ENCODE measurements at places on chromosomes 16 and 17. TPM values are rescaled to one million over a fixed set of nuclear protein-coding genes. Genes with fewer than 3 reads are reported as not detected.

ABCC12 gene
- total RNA-seq: not detected

PERCC1 gene
- total RNA-seq: not detected

SLC13A2 gene
- not detected for total RNA-seq

ZFP3 gene
- total RNA-seq: 2.8 TPM

EFCAB5 gene
- 0.27 TPM for total RNA-seq

DNA sequence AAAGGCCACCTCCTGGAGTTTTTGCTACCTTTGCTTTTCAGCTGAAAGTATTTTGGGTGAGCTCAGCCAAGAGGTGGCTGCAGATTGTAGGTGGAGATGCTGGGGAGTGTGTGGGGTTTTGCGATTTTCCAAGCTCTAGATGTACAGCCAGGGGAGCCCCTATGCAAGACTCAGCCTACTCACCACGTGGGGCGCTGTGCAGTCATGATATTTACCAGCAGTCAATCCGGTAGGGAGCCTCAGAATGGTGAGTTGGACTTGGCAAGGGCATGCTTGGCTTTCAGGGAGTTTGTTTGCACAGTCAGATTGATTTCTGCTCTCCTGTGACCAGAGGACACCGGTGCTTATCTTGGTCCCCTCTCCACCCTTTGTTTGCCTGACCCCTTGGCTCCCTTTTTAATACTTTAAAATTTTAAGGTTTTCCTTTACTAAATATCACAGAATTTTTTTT is 175.3 kb downstream of the UTP18 start:
- peak; percentile 71 for DNase-seq

DNA sequence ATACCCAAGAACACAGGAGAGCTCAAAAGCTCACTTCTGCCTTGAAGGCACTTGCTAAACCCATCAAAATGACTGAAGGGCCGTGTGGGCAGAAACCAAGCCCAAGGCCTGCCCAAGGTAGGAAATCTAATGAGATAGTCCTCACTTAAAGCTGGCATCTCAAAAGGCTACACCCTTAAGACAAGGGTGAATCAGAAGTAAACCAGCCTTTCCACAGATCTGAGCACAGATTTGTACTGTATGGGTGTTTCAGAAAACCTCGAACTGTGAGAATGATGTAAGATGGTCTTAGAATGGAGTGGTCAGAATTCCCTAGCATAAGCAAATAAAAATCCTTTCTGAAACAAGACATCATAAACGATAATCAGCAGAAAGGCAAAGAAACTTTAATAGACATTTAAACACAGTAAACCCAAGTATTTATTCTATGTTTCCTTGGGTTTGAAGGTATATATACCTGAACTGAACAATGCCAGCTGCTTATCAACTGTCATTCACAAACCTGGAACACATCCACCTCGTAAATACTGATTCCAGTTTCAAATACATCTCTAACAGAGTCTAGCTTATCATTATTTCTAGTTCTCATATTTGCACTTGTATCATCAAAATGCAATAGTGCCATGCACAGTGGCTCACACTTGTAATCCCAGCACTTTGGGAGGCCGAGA is 37.8 kb downstream of the GLG1 start:
- DNase-seq: no peak

- no peak for DNase-seq
These were observed 6.4 kb downstream of the ITGAL start for GRCh38 chr16:30478766-30479478.

GRCh38 chr16:88034770-88035169 is 83.5 kb downstream of the BANP start:
- DNase-seq: no peak

- DNase-seq: peak; percentile 76
These were observed 2.0 kb downstream of the ZNF319 start for GRCh38 chr16:57998486-57998885.

GRCh38 chr17:72575542-72576233 is 454.9 kb downstream of the SOX9 start:
- no peak for DNase-seq

GRCh38 chr17:78748048-78748729 is 33.9 kb downstream of the CYTH1 start:
- DNase-seq: peak; percentile 76

DNA sequence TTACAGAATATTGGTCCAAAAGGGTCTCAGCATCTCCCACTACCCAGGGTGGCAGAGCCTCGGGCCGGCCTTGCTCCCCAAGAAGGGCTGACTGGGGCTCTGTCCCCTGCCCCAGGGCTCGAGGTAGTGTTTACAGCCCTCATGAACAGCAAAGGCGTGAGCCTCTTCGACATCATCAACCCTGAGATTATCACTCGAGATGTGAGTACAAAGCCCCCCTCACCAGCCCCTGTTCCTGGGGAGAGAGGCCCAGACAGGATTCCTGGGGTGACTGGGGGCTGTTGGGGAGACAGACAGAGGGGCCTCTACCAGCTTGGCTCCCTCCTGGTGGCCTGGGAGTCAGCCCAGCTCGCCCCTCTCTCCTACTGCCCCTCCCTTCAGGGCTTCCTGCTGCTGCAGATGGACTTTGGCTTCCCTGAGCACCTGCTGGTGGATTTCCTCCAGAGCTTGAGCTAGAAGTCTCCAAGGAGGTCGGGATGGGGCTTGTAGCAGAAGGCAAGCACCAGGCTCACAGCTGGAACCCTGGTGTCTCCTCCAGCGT is 6.1 kb upstream of the NLRC5 start:
- DNase-seq: no peak

DNA sequence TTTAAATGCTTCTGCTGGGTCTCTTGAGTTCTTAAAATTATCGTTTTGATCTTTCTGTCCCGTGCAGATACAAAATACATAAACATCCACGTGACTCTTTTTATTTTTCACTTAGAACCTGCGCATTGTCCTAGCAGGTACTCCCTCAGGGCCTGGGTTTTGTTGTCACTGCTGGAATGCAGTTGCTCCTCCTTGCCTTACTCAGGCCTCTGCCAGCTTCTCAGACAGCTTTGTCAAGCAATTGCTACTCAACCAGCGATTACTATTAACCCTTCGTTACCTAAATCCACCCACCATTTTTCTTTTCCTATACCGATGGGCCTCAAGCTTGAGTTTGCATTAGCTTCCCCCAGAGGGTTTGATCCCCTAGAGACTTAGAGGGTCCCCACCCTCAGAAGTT is 405.9 kb upstream of the RBFOX1 start:
- DNase-seq: no peak

DNA sequence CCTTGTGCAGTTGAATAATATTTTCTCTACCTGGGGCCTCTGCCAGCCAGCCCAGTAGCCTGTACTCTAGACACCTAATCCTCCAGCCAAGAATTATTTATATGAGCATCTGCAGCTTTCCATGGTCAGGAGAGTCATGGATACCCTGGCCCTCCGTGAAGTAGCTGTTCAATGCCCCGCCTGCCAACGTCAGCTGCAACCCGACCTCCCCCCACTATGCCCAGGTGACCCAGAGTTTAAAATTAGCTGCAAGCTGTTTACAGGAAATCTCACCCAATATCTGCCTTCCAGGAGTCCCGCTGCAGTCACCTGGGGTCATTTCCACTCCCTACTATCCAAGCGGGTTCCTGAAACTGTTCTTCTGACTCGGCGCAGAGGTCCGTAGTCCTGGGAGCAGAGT is 12.3 kb downstream of the SDR42E2 start:
- DNase-seq: no peak

- DNase-seq: no peak
These were observed 102.8 kb downstream of the MAF start for GRCh38 chr16:79497606-79498350.

DNA sequence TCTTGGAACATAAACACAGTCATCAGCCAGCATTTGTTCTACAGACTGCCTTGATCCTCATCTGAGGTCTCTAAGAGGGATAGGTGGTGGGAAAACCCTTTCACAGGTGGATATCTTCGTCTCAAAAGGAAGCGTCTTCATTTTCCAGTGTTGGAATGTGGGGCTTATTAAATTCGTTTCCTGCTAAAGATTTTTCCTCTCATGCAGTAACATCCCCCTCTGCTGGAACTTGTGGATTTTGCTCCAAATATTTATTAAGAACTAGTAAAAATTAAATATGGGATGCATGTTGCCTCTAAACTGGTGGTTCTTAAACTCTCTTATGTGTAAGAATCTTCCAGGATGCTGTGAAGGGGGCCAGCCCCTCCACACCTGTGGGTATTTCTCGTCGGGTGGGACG is 20.1 kb upstream of the MLYCD start:
- DNase-seq: no peak

- no peak for DNase-seq
These were observed 109.8 kb upstream of the FAM20A start for GRCh38 chr17:68710976-68711375.

DNA sequence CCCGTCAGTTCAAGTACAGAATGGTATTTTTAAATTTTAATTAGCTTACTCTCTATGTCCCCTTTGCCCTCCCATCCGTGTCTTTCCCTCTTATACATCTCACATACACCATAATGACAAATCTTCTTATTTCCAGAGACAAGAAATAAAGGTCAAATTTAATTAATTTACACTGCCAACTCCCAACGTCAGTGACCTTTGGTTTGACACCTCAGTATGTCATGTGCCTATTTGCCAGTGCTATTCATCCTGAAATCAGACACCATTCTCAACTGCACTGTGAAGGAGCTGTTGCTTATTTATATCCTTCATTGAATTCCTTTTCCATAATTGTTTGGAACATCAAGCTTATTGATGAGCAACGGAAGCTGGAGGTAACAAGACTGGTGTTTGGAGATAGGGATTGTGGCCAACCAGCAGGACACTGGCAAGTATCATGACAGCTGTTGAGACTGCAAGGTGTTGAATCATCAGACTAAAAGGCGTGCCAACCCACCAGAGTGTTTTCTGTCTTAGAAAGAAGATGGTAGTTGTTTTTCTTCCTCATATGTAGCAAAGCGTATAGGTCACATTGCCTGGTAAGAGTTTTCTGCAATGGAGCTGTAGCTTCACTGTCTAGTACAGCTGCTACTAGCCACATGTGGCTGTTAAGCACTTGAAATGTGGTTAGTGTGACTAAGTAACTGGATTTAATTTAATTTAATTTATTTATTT is 12.5 kb downstream of the CALCOCO2 start:
- no peak for DNase-seq

DNA sequence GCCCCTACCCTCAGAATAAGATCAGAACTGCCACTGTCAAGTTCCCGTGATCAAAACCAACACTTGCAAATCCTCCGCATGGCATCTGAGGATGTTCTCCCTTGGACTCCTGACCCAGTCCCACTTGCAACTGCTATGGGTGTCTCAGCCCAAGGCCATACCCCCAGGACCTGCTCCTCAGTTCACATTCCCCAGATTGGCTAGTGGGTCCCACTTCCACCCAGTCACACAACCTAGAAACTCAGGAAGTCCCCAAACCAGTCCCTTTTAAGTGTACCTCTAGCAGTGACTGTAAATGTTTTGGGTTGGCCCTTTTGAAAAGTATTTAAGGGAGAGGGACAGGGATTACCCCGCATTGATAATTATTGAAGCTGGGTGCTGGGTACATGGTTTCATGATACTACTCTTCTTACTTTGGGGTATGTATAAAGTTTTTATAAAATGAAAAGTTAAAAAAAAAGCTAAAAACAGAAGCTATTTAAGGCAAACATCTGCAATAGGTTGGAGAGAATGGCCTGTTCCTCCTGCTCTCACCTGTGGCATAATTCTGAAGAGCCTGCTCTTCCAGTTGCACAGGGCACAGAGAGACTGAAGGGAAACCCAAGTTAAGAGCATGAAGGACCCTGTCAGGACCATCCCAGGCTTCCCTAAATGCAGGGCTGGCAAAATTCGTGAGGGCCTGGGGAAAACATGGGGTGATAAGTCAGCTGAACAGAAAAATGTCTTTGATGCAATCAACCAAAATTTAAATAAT is 42.5 kb downstream of the ERN1 start:
- DNase-seq: no peak

DNA sequence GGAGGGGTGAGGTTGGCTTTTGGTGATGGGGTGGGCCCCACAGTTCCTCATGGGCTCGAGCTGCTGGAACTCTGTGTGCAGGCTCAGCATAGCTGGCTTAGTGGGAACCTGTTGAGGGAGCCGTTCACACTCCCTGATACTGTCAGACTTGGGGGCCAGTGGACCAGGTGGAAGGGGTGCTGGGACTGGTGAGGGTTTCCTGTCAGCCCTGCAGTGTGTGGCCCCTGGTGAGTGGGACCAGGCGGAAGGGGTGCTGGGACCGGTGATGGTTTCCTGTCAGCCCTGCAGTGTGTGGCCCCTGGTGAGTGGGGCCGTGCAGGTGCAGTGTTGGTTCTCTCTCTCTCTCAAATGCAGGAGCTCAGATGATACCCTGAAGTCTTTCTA is 45.1 kb upstream of the ZNF750 start:
- peak; percentile 55 for DNase-seq

DNA sequence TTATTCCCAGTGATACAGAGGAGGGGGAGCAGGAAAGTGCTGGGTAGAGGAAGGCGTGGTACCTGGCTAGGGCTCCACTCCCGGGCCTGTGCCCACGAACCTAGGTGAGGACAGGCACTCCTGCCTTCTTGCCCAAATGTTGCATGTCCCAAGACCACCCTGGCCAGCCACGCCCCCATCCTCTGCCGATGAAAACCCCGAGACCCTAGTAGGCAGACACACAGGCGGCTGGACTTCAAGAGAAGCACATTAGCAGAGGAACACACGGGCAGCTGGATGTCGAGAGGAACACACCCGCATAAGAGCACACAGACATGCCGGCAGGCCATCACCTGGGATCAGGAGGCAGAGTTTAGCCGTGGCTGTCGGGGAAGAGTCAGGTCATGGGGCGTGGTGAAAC is 1386.5 kb upstream of the GOT2 start:
- no peak for DNase-seq

GRCh38 chr17:35906191-35906925 is 24.2 kb downstream of the RDM1 start:
- DNase-seq: no peak

GRCh38 chr17:50192144-50192617 is 9.2 kb downstream of the COL1A1 start:
- no peak for DNase-seq

DNA sequence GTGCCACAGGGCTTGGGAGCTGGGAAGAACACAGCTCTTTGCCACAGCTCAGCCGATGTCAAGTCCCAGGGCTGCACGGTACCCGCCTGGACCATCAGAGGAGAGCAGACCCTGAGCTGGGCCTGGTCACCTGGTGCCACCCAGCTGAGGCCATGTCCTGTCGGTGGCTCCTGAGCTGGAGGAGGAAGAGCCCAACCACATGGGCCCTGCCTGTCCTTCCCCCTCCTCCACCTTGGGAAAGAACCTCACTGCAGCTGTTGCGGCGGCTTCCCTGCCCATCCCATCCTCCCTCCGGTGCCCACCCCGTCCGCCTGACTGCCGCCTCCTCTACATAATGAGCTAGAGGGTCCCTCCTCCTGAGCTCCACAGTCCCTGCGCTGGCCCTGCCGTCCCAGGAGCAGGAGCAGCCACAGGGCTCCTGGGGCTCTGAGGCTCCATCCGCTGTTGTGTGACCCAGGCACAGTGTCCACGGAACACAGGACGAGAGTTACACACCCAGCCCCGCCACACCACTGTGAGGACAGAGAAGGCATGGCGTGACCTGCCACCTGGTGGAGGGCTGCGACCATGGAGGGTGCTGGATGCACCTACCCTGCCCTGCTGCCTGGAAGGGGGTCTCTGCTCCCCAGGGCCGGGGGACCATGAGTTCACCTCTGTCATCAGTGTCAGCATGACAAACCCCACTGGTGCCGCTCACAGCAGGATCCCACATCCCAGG is 21.4 kb upstream of the CHMP6 start:
- peak; percentile 76 for DNase-seq
